ENCODE measurements at places on chromosomes 5 and 9.

- no peak for DNase-seq
These were observed 105.9 kb downstream of the HOMER1 start for GRCh38 chr5:79408028-79408427.

DNA sequence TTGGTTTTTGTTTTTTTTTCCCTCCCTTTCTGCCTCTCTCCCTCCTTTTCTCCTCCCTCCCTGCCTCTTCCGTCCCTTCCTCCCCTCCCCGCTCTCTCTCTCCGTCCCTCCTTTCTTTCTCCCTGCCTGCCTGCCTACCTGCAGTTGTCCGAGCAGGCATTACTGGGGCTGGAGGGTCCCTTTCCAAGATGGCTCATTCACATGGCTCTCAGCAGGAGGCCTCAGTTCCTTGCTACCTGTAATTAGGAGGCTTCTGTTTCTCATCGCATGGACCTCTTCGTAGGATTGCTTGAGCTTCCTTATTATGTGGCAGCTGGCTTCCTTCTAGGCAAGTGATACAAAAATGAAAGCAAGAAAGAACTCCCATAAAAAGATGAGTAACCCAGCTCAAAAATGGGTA lies 8.0 kb downstream of the RGS3 start:
- no peak for DNase-seq

DNA sequence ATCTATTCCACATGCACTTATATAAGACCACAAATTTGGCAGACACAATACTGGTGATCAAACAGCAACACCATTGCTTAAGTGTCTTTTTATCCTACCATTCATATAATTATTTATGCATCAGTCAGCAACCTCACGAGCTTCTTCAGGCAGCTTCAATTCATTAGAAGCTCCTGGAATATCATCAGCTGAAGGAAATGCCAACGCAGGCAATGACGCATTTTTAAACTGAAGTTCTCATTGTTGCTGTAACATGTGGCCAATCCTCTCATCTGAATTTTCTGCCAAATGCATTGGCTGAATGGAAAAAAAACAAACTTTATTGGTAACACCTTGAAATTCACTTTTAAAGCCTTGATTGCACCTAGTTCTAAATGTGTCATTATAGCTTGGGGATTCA lies 376.4 kb upstream of the RGMB start:
- no peak for DNase-seq

DNA sequence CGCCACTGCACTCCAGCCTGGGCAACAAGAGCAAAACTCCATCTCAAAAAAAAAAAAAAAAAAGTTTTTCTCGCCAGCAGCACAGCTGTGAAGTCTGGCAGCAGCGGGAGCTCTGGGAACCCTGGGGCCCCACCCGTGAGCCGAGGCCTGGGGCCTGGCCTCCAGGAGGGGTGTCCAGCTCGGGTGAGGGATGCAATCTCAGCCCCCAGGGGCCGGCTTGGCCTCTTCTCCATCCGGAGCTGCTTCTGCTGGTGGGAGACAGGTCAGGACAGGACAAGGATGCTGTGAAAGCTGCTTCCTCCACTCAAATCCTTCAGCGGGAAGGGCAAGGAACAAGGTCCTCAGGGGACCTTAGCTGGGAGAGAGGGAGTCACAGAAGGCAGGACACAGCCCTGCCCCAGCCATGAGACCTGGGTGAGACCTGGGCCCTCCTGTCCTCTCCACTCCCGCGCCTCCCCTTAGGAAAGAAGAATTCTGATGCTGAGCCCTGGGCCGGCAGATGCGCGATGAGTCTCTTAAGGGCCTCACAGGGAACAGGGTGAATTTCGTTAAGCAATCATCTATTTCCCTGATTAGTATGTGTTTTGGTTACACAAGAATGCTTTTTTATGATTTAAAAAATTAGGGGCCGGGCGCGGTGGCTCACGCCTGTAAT lies 30.6 kb downstream of the PLPP7 start:
- DNase-seq = no peak

DNA sequence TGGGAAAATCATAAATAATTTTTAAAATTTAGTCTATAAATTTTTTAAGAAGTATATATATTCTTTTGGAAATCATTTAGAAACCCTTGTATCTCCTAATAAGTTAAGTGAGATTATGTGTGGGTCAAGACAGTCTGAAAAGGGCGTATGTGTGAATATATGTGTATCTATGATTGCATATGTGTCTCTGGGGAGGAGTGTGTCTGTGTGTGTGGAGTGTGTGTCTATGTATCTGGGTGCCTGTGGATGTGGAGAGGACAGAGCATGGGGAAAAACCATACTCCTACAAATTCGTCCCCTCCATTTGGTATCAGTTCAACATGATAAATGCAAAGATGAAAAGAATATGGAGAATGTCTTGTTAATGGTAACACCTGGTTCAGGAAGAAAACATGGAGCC lies 342.0 kb upstream of the ACTBL2 start:
- DNase-seq = no peak

DNA sequence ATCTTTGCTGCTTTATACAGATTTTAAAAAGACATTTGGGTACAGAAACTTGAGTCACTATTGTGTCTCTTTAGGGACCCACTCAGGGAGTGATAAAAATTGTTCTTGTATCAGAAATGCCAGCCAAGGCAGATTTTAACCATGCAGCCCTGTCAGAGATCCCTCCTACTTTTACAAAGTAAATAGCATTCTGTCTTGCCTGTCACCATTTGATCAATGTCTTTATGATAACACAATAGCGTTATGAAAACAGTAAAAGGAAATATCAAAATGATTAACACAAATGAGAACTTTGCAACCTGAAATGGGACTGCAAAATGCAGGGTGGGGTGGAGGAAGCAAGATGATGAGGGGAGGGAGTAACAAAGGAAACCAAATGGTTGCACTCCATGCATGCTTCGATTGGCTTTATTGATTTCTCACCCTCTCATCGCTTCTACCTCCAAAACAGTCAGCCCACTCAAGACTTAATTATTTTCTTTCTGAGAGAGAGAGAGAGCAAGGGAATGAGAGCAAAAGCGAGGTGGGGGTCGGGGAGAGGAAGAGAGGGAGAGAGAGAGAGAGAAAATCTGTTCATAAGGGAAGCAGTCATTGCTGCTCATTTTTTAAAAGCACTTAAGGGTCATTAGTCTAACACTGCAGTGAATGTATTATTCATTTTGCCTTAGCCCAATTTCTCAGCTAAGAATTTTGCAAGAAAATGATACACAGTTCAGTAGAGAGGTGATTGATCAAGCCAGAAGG lies 576.5 kb downstream of the CSNK1G3 start:
- no peak for DNase-seq

GRCh38 chr9:94800424-94801117 lies 74.1 kb downstream of the AOPEP start:
- no peak for DNase-seq

DNA sequence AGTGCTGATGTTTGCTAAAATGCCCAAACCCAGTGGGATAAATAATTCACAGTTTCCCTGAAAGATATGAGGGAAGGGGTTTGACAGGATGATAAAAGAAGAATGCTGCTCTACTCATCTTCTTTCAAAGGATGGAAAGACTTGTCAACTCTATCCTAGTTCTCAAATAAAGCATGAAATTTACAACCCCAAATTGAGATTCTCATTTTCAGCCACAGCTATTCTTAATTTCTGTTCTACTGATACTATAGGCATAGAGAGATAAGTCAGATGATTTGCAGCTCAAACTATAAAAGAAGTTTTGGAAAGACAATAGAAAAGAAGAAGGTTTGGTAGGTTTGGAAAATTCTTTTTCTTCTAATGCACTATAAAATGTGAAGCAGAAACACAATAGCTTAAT lies 542.6 kb downstream of the CSNK1G3 start:
- DNase-seq = no peak

DNA sequence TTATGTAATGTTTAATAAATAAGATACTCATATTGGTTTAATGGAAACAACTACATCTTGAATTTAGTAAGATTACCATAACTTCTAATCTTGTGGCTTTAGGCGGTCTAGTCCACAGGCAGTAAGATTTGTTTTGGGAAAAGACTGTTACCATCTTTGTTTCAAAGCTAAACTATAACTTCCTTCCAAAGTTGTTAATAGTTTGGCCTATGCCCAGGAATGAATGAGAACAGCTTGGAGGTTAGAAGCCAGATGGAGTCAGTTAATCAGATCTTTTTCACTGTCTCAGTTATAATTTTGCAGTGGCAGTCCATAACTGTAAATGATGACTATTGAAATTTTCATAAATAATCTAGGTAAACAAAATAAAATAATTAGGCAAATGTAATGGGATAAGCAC lies 241.8 kb upstream of the KLF9 start:
- no peak for DNase-seq

DNA sequence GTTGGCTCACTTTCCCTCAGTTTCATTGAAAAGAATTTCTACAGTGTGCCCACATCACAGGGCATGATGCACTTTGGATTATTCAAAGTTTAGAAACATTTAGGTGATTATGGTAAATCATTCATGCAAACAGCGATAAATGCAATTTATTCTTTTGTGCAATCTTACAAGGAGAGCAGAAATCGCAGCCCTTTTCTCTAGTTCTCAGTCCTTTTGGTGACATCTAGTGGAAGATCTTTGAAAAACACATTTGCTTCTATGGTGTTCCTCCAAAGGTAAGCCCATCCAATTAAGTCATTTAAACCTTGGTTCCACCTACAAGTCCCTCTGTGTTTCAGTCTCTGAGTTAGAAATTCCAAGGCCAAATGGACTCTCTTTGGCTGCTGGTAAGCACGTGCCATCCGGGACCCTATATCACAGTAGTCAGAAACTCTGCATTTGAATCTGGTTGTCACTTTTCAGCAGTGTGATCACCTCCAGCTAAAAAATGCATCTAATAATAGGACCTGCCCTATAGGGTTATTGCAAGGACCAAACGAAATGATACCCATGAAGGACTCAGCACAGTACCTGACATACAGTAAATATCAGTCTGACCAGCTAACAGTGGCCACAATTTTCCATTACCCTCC lies 66.4 kb downstream of the MACROH2A1 start:
- no peak for DNase-seq

GRCh38 chr9:36881743-36882441 lies 152.2 kb downstream of the PAX5 start:
- DNase-seq = no peak

- no peak for DNase-seq
These were observed 73.8 kb downstream of the HCN1 start for GRCh38 chr5:45622365-45622764.

DNA sequence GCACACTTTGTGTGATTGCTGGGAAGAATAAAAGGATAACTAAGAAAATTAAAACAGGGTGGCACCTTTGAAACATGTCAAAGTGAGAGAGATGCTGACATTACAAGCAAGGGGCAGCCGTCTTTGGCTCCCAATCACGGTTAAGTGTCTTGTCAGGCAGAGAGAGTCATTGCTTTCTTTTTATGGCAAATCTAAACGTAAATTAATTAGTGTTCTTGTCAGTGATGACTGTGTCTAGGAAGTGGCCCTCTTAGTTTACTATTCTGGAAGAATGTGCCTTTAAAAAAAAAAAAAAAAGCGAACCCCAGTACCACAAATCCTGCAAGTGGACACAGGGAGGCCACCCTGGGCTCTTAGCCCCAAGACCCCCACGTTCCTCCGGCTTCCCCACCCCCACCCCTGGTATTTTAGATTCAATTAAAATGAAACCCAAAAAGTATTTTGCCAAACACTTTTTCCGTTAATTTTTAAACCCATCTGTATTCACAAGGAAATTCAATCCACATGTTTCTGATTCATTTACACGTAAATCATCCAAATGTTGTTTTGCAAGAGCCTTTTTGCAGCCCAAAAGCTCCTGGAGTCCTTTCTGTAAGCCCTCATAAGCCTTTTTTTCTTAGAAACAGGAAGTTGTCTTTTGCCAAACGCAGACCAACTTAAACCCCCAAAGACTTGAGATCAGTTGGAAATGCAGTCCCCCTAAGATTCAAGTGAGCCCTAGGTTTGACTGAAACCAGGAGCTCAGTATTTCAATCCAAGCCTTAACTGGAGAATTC lies 399.3 kb downstream of the EBF1 start:
- no peak for DNase-seq

DNA sequence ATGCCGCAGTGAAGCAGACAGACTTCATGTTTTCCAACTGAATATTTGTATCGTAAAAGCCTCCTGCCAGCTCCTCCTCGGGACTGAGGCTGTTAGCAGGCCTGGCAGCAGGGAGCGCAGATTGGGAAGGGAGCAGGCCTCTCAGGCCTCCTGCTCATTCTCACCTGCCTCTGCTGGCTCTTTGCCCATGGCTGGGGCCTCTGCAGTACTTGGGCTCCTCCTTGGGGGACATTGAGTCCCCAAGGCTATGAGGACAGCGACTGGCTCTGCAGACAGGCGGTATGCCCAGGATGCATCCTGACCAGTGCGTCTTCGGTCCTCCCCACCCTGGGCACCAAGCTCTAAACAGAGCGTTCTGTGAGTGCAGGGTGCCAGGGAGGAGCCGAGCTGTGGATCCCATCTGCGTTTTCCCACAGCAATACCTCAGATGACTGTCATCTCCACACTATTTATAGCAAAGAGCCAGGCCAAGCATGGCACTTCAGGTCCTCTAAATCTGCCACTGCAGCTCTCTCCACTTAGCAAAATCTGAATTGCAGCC lies 38.7 kb downstream of the TSTD2 start:
- DNase-seq = no peak

GRCh38 chr9:77005216-77005615 lies 14.2 kb upstream of the FOXB2 start:
- no peak for DNase-seq

DNA sequence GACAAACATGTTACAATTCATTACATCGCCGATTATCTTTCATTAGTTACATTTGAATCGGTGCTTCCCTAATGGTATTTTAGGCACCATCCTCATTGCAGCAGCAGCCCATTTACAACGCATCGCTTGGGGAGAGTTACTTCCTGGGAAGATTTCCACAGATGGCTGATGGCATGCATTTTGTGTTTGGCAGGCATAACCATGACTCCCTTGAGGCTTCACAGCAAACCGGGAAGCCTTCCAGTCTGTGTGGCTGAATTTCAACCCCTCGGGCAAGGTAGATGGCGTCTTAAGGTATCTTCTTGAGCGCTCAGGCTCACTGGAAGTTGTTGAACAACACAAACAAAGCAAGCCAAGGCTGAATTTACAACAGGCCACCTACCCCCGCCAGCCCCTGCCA lies 1.6 kb upstream of the DNAH5 start:
- DNase-seq = no peak

- DNase-seq = no peak
These were observed 189.6 kb downstream of the PIK3R1 start for GRCh38 chr5:68405026-68405684.

DNA sequence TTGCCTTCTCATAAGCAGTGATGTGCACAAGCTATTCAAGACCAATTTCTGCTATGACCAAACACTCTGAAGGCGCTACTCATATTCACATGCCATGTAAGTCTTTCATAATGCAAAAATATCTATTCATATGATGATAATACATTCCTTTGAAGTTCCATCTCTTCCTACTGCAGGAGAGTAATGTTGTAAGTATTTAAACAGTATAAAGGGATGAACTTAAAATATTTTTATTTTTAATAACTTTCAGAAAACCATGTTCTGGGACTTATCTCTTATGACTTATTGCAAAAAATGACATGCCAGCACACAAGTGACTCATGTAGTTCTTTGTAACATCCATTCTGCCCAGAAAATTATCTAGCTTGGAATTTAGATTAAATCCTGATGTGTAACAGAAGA lies 376.4 kb downstream of the KCTD16 start:
- no peak for DNase-seq

All from esophagus squamous epithelium (tissue), 5 donors.